ENCODE measurements at places on chromosomes 3 and 15.

DNA sequence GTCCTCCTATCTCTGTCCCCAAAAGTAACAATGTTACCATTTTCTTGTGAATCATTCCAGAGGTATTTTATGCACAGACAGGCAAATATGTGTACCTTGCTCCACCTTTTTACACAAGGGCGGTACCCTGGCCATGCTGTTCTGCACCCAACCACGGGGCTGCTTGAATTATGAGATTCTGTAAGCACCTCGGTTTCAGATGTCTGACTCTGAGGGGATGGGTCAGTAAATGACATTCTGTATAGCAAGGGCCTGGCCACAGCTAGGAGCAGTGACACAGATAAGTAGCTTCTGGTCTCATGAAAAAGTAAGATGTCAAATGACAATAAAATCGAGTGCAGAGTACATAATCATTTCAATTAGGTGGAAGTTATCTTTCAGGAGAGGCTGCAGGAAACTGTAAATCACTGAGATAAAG lies 30.4 kb upstream of the FLNB start:
- H3K27me3 ChIP-seq: no peaks in the 10 kb centered on the region
- H3K4me3 ChIP-seq: no peak overlapping the region
- no peaks in the 10 kb centered on the region for H3K4me1 ChIP-seq
- no peak overlapping the region for H3K27ac ChIP-seq
- H3K36me3 ChIP-seq: no peaks in the 10 kb centered on the region

- H3K27ac ChIP-seq: no peak overlapping the region
- no peak for DNase-seq
- no peak overlapping the region for H3K4me3 ChIP-seq
- no peaks in the 10 kb centered on the region for H3K36me3 ChIP-seq
- H3K27me3 ChIP-seq: no peaks in the 10 kb centered on the region
Measured at GRCh38 chr3:78906245-78906644, 861.6 kb downstream of the ROBO1 start.

GRCh38 chr3:14082108-14082657 lies 42.5 kb downstream of the CHCHD4 start:
- H3K4me3 ChIP-seq: no peak overlapping the region
- H3K4me1 ChIP-seq: peaks cover 2% of the 10 kb centered on the region
- H3K27me3 ChIP-seq: peaks cover 7% of the 10 kb centered on the region

- no peaks in the 10 kb centered on the region for H3K36me3 ChIP-seq
- no peaks in the 10 kb centered on the region for H3K4me1 ChIP-seq
- H3K27me3 ChIP-seq: no peaks in the 10 kb centered on the region
- DNase-seq: no peak
Measured at GRCh38 chr3:154464440-154465190, 34.6 kb upstream of the GPR149 start.

DNA sequence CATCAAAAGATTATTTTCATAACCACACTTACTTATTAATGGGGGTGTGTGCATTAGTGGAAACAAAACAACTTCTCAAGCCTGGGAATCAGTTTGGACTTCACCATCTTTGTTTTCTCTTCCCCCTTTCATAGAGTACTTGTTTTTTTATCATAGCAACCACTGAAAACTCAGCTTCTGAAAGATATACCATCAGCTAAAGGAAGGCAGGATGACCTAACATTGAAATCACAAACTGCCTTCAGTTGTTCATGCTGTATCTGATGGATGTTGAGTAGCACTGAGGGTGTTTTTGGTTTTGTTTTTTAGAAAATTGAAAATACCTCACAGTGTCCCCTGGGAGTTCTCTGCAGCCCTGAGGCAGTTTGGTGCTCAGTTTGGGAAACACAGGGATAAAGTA lies 46.5 kb downstream of the NEK10 start:
- no peaks in the 10 kb centered on the region for H3K36me3 ChIP-seq
- no peaks in the 10 kb centered on the region for H3K4me1 ChIP-seq
- no peak overlapping the region for H3K27ac ChIP-seq
- no peak overlapping the region for H3K4me3 ChIP-seq
- H3K27me3 ChIP-seq: no peaks in the 10 kb centered on the region
- no peak for DNase-seq

DNA sequence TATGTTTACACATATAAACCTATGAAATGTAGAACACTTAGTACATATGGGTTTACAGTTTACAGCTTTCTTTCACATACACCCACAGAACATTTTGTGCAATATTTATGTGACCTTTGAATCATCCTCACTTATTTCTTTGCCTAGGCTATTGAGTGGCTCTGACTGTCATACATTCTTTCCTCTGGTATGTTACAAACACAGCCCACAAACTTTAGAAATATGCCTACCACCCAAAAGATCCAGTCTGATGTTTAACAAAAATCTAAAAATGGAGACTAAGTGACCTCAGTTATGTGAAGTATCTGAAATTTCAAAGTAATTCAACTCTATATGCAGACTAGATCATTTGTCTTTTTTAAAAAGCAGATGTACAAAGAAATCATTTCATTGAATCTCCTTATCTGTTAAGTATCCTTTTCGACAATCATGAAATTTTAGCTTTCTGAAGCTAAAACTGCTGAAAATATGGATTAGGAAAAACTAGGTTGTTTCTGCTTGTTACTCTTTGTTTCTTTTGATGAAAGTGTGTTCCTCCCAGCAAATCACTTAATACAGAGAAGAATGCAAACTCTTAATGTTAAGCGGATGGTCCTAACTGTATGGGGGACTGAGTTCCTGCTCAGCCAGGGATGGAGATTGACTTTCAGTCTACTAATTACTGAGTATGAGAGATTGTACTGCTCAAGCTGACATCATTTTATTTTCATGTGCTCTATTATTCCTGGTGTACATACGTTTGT lies 27.7 kb downstream of the CCDC54 start:
- no peak overlapping the region for H3K27ac ChIP-seq
- H3K4me1 ChIP-seq: no peaks in the 10 kb centered on the region
- no peak for DNase-seq
- H3K36me3 ChIP-seq: no peaks in the 10 kb centered on the region
- no peaks in the 10 kb centered on the region for H3K27me3 ChIP-seq
- H3K4me3 ChIP-seq: no peak overlapping the region

DNA sequence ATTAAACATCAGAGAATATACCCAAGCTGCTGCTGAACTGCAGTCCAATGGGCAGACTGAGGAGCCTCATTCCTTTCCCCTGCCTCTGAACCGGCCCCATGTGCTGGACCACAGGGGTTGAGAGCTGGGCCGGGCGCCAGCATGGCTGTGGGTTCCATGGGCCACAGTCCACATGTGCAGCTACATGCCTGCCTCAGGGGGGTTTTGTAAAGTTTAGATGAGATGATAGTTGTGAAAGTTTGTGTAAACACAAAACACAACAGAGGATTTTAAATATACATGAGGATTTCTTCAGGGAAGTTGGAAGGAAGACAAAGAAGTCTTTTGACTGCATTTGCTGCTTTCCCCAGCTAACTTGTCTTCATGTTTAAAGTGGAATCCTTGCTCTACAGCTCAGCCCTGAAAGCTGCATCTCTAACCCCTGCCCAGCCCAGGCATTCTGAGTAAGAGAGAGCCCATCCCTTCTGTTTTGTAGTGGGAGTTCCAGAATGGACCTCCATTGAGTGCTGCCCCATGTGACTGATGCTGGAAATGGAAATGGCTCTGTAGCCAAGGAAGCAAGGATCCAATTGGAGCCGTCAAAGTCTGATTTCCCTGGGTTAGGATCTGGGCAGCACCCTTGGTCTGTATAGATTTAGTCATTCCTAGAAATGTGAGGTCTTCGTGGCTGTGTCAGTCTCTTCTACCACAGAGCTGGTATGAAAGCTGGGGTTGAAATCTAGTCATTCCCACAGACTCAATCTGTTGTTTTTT lies 17.5 kb downstream of the SLC12A8 start:
- H3K27me3 ChIP-seq: no peaks in the 10 kb centered on the region
- no peak overlapping the region for H3K4me3 ChIP-seq
- H3K27ac ChIP-seq: no peak overlapping the region
- no peaks in the 10 kb centered on the region for H3K36me3 ChIP-seq
- H3K4me1 ChIP-seq: no peaks in the 10 kb centered on the region
- DNase-seq: no peak

- no peaks in the 10 kb centered on the region for H3K27me3 ChIP-seq
- H3K4me3 ChIP-seq: no peak overlapping the region
- peaks cover 5% of the 10 kb centered on the region for H3K4me1 ChIP-seq
- no peak for DNase-seq
Measured at GRCh38 chr3:89434621-89435380, 327.4 kb downstream of the EPHA3 start.

DNA sequence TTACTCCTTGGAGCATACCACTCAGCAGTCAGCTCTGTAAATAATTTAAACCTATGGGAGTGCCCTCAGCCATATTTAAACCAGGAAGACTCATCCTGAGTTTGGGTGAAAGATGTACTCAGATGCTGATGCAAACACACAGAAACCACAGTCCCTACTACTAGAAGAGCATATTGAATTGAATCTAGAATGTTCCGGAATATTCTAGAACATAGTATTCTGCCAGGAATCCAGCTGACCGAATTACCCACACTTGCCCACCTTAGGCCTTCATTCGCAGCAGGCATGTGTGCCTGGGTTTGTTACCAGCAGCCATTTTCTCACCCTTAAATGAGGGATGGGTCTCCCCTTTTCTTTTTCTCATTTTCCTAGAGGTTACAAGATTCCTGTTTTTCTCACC lies 202.4 kb upstream of the ICE2 start:
- no peaks in the 10 kb centered on the region for H3K27me3 ChIP-seq
- no peak overlapping the region for H3K27ac ChIP-seq
- H3K4me1 ChIP-seq: no peaks in the 10 kb centered on the region
- H3K4me3 ChIP-seq: no peak overlapping the region

Data from neuronal stem cell (in vitro differentiated cells).